ENCODE measurements at places on chromosomes 2 and 18.

DNA sequence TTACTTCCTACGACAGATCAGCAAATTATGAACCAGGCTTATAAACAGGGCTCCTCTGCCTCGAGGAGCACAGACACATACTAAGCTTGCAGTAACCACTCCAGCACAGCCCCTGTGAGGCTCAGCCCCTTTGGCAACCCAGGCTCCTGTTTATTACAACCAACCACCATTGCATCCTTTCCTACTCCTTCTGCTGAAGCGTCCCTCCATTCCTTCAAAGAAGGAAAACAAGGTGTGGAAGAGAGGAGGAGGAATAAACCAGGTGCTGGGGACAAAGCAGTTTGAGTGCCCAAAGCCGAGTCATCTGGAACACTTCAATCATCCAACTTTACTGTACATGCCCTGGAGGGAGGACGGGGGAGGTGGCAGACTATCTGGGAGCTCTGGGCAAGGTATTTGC lies 87.2 kb upstream of the MGAT4A start:
- no peak for DNase-seq

GRCh38 chr18:6022074-6022444 lies 126.7 kb upstream of the TMEM200C start:
- DNase-seq: no peak

GRCh38 chr18:3440341-3440740 lies 9.6 kb upstream of the TGIF1 start:
- DNase-seq: no peak

DNA sequence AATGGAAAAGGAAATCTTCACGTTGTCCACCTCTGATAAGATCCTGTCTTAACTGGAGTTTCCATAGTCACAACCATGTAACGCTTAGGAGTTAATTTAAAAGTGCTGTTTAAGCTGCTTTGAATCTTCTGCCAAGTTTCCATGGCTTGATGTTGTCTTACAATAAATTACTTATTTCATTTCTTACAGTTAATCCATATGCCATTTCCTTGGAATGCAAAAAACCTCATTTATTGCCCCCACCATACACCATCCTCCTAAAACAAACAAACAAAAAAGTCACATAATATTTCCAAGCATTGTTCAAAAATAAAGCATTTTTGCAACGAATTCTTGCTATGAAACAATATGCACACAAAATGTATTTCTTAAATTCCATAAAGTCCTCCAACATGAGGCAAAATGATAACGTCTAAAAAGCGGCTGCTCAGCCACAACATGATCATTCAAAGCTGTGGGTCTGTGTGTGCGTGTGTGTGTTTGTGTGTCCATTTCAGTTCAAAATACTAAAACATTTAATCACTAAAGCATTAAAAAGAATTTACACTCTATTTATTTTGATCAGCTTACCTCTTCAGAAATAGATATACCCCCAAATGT lies 46.8 kb upstream of the PXDN start:
- DNase-seq: no peak

- no peak for DNase-seq
Observed at GRCh38 chr2:136444323-136444722, 321.0 kb upstream of the THSD7B start.

- no peak for DNase-seq
Observed at GRCh38 chr2:137659616-137660015, 304.7 kb upstream of the HNMT start.

- no peak for DNase-seq
Observed at GRCh38 chr18:76977684-76978232, 154.8 kb downstream of the MBP start.

DNA sequence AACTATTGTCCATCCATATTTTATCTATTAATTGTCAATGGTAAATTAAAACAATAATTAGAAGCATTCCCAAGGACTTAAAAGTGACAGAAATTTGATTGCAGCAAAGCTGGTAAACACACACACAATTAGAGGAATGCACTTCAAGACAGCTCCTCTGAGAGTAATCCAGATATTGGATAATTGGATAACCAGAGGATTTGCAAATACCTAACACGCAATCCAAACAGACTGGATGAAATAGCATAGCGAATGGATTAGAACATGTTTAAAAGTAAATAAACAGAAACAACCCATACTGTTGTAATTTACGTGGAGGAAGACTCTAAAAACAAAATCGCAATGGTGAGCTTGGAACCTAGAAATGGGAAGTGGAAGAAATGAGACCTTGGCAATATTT lies 239.8 kb downstream of the METTL4 start:
- no peak for DNase-seq

DNA sequence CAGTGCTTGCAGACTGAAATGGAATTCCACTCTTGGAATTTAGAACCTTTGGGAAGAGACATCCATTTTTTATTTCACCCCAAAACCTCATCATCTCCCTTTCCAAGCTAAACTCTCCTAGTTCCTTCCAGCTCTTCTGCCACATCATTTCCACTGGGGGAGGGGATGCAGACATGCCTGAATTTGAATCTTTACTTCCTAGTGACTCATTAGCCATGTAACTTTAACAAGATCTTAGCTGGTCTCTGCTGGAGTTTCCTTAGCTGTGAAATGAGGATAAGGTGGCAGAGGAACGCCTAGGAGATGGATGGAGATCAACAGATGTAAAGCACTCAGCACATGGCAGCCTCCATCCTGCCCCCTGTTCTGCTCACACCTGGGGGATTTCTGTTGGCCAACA lies 266.8 kb downstream of the EN1 start:
- DNase-seq: no peak

DNA sequence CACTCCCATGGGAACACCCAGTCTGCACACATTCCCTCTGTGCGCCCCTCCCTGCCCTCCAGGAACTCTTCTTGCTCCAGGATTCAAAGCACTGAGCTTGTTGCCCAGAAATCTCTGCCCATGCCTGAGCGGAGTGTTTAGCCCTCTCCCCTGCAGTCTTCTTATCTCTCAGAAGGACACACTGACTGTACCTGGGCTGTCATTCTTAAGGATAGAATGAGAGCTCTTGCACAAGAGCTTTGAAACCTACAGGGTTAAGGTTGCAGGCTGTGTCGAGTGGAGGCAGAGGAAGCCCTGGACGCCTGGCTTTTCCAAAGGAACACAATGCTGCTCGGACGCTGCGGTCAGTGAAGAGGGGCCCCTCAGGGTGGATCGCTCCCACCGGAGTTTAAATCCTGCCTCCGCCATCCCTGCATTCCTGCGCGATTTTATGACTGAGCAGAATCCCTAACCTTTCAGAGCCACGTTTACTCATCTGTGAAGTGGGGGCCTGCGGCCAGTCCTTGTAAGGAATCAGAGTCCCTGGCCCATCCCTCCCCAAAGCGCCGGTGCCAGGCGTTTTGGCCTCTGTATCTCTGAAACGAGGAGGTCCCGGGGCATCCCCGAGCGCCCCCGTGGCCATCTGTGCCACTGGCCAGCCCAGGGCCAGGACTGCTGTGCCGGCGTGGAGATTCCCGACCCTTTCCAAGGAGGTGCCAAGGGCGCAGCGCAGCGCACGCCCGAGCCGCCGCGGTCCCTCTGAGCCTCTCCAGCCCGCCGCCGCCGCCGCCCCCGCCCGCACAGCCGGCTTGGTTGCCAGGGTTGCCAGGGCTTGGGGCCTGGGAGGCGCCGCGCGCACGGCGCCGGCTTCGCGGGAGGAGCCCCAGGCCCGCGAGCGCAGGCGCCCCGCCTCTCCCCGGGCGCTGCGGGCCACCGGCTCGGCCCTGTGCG lies 58.9 kb downstream of the FAM168B start:
- peak; percentile 20 for DNase-seq

GRCh38 chr18:78980777-78981380 lies 1.3 kb downstream of the SALL3 start:
- DNase-seq: no peak

DNA sequence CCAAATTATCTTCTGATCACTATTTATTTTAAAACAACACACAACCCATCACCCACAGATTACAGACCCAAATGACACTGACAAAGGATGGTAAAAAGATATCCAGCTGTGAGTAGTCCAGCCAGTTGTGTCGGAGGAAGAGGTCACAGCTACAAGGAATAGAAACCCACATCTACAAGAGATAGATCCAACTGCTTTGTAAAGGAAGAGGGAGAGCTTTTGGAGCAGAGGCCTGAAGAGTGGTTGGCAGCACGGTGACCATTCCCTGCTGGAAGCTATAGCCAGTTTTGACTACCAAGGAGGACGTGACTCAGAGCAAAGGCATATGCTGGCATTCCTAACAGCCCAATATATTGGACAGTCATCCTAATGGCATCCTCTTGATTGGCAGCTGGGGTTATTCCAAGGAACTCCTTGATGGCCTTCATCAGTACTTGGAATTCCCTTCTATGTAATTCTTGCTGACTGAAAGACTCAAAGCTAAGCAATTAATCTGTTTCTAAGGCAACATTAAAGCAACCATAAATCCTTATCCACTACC lies 17.1 kb downstream of the SLC8A1 start:
- DNase-seq: no peak

Data from T-cell (primary cell).